Stimulated activated naive CD8-positive, alpha-beta T cell treated with anti-CD3 and anti-CD28 coated beads, Interleukin-15, amount 100 ng/mL, for 72 hours (primary cell): ENCODE measurements at places on chromosomes 1 and 21.

GRCh38 chr1:67468066-67468718 is 38.0 kb upstream of the SERBP1 start:
- DNase-seq: no peak

DNA sequence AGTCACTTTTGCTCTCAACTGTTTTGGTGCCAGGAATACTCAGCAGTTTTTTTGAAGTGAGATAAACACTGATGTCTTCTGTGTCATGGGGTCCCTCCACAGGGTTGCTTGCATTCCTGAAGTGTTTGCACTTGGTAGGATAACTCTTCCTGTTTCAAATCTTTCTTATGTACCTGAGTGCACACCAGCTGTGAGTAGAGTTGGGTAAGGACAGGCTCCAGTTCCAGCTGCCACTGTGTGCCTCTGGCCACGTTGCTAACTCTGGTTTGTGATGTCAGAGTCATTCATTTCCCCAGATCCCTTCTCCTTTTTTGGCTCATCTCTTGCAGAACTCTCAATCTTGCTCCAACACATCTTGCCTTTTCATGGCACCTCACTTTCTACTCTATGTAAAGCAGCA is 356.3 kb upstream of the B3GALT2 start:
- no peak for DNase-seq

GRCh38 chr1:7248549-7249199 is 463.4 kb downstream of the CAMTA1 start:
- no peak for DNase-seq

DNA sequence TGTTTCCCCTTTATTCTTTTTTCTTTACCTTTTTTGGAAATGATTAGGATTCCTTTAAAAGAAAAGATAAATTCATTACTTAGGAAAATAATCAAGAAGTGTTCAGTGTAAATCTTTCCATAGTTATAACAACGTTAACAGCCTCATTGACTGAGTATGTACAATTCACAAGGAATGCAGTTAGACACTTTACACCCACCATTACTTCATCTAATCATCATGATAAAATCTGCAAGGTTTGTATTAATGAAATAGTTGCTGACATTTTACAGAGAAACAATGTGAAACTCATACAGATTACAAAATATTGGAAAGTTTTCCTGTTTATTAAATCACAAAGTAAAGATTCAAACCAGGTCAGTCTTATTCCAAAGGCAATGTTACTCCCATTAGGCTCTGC is 59.3 kb upstream of the NEGR1 start:
- no peak for DNase-seq

GRCh38 chr1:181777812-181778211 is 283.7 kb downstream of the ZNF648 start:
- DNase-seq: no peak

GRCh38 chr1:157390651-157391050 is 161.7 kb downstream of the FCRL5 start:
- no peak for DNase-seq

DNA sequence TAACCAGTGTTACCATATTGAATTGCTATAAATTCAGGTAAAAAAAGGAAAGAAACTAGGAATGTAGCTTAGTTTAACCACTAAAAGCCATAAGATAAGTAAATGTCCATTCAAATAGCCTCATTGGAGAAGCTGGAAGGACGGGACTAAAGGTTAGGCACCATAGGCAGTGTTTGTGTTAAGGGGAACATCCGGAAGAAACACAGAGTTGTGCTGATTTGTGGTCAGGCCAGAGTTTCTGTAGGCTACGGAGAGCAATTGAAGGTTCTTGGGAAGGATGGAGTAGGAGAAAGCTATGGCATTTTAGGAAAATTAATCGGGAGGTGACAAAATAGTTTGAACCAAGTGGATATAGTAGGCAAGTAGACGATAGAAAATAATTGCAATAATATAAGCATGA is 1.3 kb upstream of the KCNJ10 start:
- DNase-seq: no peak

- no peak for DNase-seq
Measured at GRCh38 chr1:19517017-19517416, 31.7 kb upstream of the CAPZB start.
